Articular chondrocyte of knee joint (primary cell): ENCODE measurements at places on chromosomes 5 and 9. TPM values are rescaled to one million over a fixed set of nuclear protein-coding genes. Genes with fewer than 3 reads are reported as not detected.

Gene FOXD4L3
- not detected in 2 replicates for total RNA-seq

Gene GABRA6
- not detected in 2 replicates for total RNA-seq

Gene CTSV
- 0.26 and 0.32 TPM in 2 replicates for total RNA-seq

Gene NUP188
- 40.2 and 42.9 TPM in 2 replicates for total RNA-seq

Gene CCNO
- 1.8 and 2.0 TPM in 2 replicates for total RNA-seq

Gene ZBED3
- 1.1 and 1.4 TPM in 2 replicates for total RNA-seq

Gene LHX6
- total RNA-seq, result not detected in 2 replicates

Gene GRXCR2
- not detected in 2 replicates for total RNA-seq

Gene CCNG1
- 270 and 285 TPM in 2 replicates for total RNA-seq

Gene STPG3
- total RNA-seq, result not detected in 2 replicates

Gene LRRTM2
- total RNA-seq, result 3.0 and 7.9 TPM in 2 replicates

Gene PCDHGB4
- total RNA-seq, result 24.4 and 26.2 TPM in 2 replicates

Gene SLC25A2
- total RNA-seq, result 0.32 and 0.39 TPM in 2 replicates

Gene IFNE
- total RNA-seq, result 5.1 and 6.8 TPM in 2 replicates

Gene PCDHGC3
- total RNA-seq, result 122 and 161 TPM in 2 replicates

Gene GDNF
- total RNA-seq, result 0.13 and 0.43 TPM in 2 replicates

Gene GDA
- total RNA-seq, result not detected in 2 replicates

Gene C6
- total RNA-seq, result not detected in 2 replicates

Gene RELL2
- total RNA-seq, result 1.8 and 2.0 TPM in 2 replicates

Gene TMEM171
- total RNA-seq, result 3.8 and 6.6 TPM in 2 replicates

Gene GMCL2
- total RNA-seq, result not detected in 2 replicates

Gene QRFP
- not detected in 2 replicates for total RNA-seq

Gene SNX18
- 44.0 and 44.4 TPM in 2 replicates for total RNA-seq

Gene FOXD4L6
- 0.13 TPM in 1 of 2 replicates, not detected in the other for total RNA-seq

Gene MTRR
- total RNA-seq, result 44.8 and 48.0 TPM in 2 replicates

Gene TGFBR1
- total RNA-seq, result 252 and 380 TPM in 2 replicates

Gene SLC2A8
- total RNA-seq, result 7.1 and 8.5 TPM in 2 replicates

Gene HNRNPA0
- 20.6 and 21.3 TPM in 2 replicates for total RNA-seq

Gene DROSHA
- total RNA-seq, result 36.5 and 38.7 TPM in 2 replicates

Gene ENHO
- total RNA-seq, result 0.32 and 0.39 TPM in 2 replicates

Gene HSPB3
- 0.13 and 0.54 TPM in 2 replicates for total RNA-seq

Gene MUSK
- 0.39 and 0.97 TPM in 2 replicates for total RNA-seq

Gene PCDH12
- 1.0 and 2.8 TPM in 2 replicates for total RNA-seq

Gene ODF2
- total RNA-seq, result 26.8 and 31.6 TPM in 2 replicates

Gene BTNL8
- not detected in 2 replicates for total RNA-seq

Gene BAAT
- total RNA-seq, result not detected in 2 replicates

Gene NDUFS6
- total RNA-seq, result 21.6 and 32.7 TPM in 2 replicates

Gene EXD3
- 6.3 and 7.6 TPM in 2 replicates for total RNA-seq
